ENCODE measurements at places on chromosomes 5 and 9.

DNA sequence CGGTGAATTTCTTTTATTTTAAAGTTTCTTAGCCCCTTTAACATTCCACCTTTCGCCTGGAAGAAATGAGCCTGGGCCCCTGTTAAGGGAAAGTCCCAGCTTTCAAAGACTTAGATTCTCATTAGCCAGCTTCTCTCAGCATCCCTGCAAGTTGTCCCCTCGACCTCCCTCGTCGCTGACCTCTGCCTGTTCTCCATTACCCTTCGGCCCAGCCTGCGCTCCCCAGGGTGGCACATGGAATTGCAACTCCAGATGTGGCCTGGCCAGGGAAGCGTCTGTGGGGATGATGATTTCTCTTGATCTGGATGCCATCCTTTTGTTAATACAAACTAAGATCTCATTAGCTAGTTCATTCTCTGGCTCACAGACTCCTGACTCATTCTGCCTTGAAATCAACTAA is 43.4 kb upstream of the FANCC start:
- DNase-seq = no peak

DNA sequence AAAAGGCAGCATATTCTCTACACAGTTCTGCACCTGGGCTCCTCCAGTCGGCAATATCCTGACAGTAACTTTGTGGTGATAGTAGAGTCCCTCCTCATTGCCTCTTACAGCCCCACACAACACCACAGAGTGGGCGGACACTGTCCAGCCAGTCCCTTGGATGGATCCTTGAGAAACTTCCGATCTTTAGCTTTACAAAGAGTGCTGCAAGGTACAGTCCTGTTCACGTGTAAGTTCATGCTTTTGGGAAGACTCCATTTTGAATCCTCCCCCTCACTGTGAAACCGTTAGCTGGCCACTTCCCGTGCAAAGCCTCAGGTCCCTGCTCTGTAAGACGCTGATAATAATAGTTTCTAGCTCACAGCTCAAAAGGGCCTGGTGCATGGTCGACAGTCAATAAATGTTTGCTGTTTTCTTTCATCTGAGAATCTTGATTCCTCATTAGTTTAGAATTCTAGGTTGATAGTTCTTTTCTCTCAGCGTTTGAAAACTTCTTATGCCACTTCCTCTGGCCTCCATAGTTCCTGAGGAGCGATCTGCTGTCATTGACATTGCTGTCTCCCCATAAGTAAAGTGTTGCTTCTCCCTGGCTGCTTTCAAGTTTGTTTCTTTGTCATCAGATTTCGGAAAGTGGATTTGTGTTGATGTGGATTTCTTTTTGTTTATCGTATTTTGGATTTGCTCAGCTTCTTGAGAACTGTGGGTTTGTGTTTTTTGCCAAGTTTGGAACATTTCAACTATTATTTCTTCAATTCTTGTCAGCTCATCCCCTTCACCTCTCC is 82.9 kb downstream of the COL23A1 start:
- no peak for DNase-seq

GRCh38 chr5:54986269-54986654 is 869 bp upstream of the ESM1 start:
- no peak for DNase-seq

- DNase-seq = peak; percentile 4
Observed at GRCh38 chr9:20980832-20981455, 50.5 kb downstream of the HACD4 start.

DNA sequence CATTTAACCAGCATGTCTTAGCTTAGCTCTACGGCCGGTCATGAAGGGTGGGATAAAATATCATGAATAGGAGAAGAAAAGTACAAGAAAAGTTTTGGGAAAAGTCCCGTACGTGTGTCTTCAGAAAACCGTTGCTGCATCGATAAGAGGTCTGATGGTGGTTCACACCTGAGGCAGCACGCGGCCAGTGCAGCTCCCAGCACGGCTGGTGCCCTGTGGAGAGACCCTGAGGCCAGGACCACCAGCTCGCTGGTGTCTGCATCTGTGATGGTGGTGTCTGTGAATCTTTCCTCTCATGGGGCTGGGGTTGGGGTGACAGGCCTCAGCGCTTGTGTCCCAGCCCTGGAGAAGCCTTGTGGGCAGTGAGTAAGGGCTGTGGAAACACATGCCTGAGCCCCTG is 148.9 kb upstream of the IRX4 start:
- DNase-seq = no peak
